IMR-90 (cell line): ENCODE measurements at places on chromosomes 6 and 20. TPM values are rescaled to one million over a fixed set of nuclear protein-coding genes. Genes with fewer than 3 reads are reported as not detected.

DNA sequence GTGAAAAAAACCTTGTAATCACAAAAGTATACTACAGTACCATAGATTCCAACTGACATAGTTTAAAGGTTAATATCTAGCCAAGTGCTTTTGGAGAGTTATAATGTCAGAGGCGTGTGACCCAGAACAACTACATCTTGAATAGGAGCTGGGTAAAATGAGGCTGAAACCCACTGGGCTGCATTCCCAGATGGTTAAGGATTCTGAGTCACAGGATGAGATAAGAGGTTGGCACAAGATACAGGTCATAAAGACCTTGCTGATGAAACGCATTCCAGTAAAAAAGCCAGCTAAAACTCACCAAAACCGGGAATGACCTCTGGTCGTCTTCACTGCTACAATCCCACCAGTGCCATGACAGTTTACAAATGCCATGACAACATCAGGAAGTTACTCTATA lies 22.4 kb upstream of the KIAA0408 start:
- H3K27me3 ChIP-seq: no peaks in the 10 kb centered on the region
- DNase-seq: peak; percentile 68
- peaks cover 4% of the 10 kb centered on the region for H3K4me1 ChIP-seq
- no peak overlapping the region for H3K4me3 ChIP-seq
- H3K36me3 ChIP-seq: no peaks in the 10 kb centered on the region

Gene GSTA2
- not detected in 2 replicates for total RNA-seq

Gene PLCB4
- total RNA-seq: 24.0 and 28.3 TPM in 2 replicates

Gene TSHZ2
- total RNA-seq: under 0.01 TPM in 1 of 2 replicates, not detected in the other

- DNase-seq: peak; percentile 35
- no peak overlapping the region for H3K27ac ChIP-seq
- H3K36me3 ChIP-seq: no peaks in the 10 kb centered on the region
- H3K4me1 ChIP-seq: peaks cover 3% of the 10 kb centered on the region
- H3K27me3 ChIP-seq: no peaks in the 10 kb centered on the region
Measured at GRCh38 chr6:155419161-155419560, 36.5 kb downstream of the NOX3 start.

GRCh38 chr20:20608041-20608440 lies 104.4 kb downstream of the RALGAPA2 start:
- DNase-seq: no peak
- no peaks in the 10 kb centered on the region for H3K36me3 ChIP-seq
- H3K27ac ChIP-seq: no peak overlapping the region
- H3K27me3 ChIP-seq: no peaks in the 10 kb centered on the region
- no peak overlapping the region for H3K4me3 ChIP-seq
- H3K4me1 ChIP-seq: no peaks in the 10 kb centered on the region

DNA sequence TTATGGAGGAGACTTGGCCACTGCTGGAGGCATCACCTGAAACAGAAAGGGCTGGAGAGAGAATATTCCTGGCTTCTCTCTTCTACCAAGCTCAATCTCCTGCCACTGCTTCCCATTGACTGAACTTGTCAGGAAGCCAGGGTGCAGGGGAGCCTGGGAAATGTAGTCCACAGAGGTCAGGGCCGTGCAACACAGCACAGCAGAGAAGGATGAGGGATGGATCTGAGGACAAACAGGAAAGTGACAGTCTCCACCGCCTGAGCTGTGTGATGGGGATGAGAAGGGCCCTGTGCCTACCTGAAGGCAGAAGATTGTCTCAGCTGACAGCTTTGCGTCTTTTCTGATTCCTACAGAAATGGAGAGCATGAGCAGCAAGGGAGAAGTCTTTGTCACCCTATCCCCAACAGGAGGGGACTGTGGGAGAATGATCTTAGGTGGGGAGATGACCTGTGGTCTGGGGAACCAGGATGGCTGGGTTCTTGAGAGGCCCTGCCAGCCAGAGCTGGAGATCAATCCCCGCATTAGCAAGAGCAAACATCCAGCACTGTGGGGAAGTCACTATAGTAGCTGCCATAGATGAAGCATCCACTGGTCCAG lies 114.2 kb downstream of the SNX5 start:
- H3K4me3 ChIP-seq: no peak overlapping the region
- H3K27me3 ChIP-seq: no peaks in the 10 kb centered on the region
- H3K4me1 ChIP-seq: peaks cover 2% of the 10 kb centered on the region
- no peaks in the 10 kb centered on the region for H3K36me3 ChIP-seq
- peak; percentile 44 for DNase-seq
- no peak overlapping the region for H3K27ac ChIP-seq

- no peaks in the 10 kb centered on the region for H3K4me1 ChIP-seq
- H3K4me3 ChIP-seq: no peak overlapping the region
- DNase-seq: no peak
- H3K27ac ChIP-seq: no peak overlapping the region
- no peaks in the 10 kb centered on the region for H3K36me3 ChIP-seq
Measured at GRCh38 chr6:154111025-154111424, 72.0 kb downstream of the OPRM1 start.

Gene TINAG
- not detected in 2 replicates for total RNA-seq

- H3K27ac ChIP-seq: no peak overlapping the region
- DNase-seq: no peak
- no peaks in the 10 kb centered on the region for H3K4me1 ChIP-seq
- no peaks in the 10 kb centered on the region; the same call in 1 of the 2 replicates for H3K36me3 ChIP-seq
Measured at GRCh38 chr6:20835315-20836010, 301.2 kb downstream of the CDKAL1 start.

GRCh38 chr6:155373276-155373675 lies 59.0 kb upstream of the TFB1M start:
- peaks cover 4% of the 10 kb centered on the region; the same call in 1 of the 2 replicates for H3K4me1 ChIP-seq
- H3K4me3 ChIP-seq: no peak overlapping the region
- H3K27ac ChIP-seq: no peak overlapping the region
- peak; percentile 3 for DNase-seq

DNA sequence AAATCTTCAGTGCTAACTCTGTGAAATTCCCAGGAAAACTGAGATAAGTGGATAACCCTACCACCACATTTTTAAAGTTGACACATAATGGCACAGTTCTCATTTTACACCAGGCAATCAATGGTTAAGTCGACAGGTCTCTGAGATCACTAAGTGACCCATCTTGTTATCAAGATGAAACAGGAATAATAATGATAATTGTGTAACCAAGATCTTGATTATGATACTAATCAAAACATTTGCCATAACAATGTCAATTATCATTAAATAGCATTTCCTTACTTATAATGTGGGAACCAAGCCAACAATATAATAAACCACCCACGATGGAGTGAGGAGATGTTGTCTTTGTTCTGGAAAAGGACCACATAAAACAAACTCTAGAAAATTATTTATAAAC lies 541.6 kb downstream of the TFAP2B start:
- no peaks in the 10 kb centered on the region for H3K4me1 ChIP-seq
- no peaks in the 10 kb centered on the region for H3K36me3 ChIP-seq
- H3K27me3 ChIP-seq: no peaks in the 10 kb centered on the region
- no peak for DNase-seq

Gene KCNK15
- total RNA-seq: not detected in 2 replicates

Gene SLC22A2
- total RNA-seq: not detected in 2 replicates

DNA sequence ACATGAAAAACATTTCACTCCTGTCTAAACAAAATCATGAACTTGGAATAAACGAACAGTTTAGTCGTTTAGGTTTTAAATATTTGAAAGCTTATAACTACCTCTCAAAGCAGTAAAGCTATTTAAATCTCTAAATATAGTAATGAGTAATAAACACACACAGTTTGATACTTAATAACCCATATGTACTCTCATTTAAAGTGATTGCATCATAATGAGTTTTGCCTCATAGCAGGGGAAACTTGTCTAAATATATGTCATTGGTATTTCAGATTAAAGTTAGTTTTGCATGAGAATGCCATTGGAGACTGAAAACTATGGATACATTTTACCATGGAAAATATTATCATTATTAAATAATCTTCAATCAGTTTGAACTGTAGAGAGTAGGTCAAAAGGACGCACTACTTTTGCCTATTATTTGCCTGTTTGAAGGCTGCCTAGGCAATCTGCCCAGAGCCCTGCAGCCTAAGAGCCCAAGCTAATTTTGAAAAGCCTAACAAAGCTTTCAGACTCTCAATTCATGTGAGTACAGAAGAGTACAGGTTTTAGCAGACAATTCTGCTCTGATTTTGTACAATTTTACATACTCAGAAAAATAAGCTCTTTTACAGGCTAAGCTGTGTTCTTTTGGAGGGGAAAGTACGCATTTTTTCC lies 632.8 kb downstream of the HACE1 start:
- H3K36me3 ChIP-seq: no peaks in the 10 kb centered on the region
- H3K4me1 ChIP-seq: no peaks in the 10 kb centered on the region
- H3K27me3 ChIP-seq: no peaks in the 10 kb centered on the region
- no peak for DNase-seq

GRCh38 chr6:43200541-43200940 lies 18.5 kb downstream of the CUL9 start:
- H3K4me3 ChIP-seq: no peak overlapping the region
- H3K27ac ChIP-seq: no peak overlapping the region
- no peak for DNase-seq

Gene TNFAIP3
- total RNA-seq: 4.4 and 5.0 TPM in 2 replicates

Gene HLA-A
- total RNA-seq: 76.4 and 94.5 TPM in 2 replicates

DNA sequence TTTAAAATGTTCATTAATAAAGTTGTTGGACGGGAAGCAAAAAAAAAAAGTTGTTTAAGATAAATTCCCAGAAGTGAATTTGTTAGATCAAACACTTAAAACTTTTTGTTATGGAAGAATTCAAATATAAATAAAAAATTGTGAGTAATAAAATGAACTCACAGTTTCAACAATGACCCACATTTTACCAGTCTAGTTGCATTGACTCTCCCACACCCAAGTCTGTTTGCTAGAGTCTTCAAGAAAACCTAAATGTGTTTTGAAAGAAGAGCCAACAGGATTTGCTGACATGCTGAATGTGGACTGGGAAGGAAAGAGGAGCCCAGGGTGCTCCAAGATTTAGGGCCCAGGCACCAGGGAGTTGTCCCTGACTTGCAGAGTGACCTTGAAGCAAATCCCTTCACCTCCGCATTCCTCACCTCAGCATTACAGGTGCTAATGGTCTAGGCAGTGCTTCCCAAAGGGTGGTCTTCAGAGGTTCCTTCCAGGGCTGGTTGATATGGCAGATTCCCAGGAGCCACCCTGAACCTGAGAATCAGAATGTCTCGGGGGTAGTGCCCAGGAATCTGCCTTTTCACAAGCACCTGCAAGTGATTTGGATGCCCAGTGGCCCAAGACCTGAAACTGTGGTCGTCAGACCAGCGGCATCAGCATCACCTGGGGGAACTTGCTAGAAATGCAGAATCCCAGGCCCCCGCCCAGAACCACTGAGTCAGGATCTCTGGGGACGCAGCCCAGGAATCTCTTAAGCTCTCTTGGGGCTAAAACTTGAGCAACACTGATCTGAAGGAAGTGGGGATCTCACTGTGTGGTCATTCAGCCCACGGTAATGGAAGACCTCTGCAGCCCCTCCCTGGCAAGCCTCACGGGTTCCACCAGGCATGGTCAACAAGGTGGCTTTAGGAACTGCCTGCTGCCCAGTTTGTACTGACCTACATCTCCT lies 31.1 kb downstream of the POFUT1 start:
- peaks cover 4% of the 10 kb centered on the region; the same call in 1 of the 2 replicates for H3K4me1 ChIP-seq
- no peak overlapping the region for H3K27ac ChIP-seq
- peaks cover 19% of the 10 kb centered on the region for H3K36me3 ChIP-seq
- no peaks in the 10 kb centered on the region for H3K27me3 ChIP-seq

Gene TSPYL4
- total RNA-seq: 22.0 and 23.1 TPM in 2 replicates

DNA sequence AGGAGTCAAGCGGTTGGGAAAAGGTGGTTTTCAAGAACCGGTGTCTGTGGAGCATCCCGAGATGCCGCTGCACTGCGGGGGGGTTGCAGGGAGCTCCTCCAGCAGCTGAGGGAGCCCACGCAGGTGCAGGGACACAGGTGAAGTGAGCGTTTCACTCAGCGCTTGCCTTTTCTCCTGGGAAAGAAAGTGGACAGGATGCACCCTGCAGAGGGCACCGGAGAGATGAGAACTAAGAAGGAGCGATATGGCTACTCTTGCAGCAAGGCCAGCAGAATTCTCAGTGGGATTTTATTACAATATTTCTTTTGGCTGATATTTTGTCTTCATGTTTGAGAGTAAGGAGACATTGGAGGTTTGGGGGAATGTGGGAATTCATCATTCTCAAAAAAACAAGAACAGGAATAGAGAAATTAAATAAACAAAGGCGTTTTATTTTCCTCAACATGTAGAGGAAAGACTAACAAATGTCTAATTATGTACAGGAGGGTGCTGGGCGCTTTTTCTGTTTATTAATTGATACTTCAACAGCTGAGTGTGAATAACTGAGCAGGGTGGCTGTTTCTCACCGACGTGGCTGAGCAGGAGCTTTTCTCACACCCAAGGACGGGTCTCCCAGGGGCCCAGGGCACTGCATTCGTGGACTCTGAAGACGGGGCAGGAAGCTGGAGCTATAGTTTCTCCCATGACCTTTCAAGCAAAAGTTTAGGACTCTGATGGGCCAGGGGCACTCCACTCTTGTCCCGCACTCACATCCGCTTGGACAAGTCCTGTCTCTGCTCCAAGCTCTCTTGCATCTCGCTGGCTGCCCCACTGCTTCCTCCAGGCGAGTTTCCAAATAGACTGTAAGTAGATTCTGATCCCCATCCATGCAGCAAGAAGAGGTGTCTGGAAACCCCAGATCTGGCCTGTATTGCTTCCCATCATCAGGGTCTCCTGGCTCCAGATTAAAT lies 176.1 kb downstream of the SMOC2 start:
- no peak overlapping the region for H3K27ac ChIP-seq
- DNase-seq: no peak
- no peaks in the 10 kb centered on the region for H3K36me3 ChIP-seq

DNA sequence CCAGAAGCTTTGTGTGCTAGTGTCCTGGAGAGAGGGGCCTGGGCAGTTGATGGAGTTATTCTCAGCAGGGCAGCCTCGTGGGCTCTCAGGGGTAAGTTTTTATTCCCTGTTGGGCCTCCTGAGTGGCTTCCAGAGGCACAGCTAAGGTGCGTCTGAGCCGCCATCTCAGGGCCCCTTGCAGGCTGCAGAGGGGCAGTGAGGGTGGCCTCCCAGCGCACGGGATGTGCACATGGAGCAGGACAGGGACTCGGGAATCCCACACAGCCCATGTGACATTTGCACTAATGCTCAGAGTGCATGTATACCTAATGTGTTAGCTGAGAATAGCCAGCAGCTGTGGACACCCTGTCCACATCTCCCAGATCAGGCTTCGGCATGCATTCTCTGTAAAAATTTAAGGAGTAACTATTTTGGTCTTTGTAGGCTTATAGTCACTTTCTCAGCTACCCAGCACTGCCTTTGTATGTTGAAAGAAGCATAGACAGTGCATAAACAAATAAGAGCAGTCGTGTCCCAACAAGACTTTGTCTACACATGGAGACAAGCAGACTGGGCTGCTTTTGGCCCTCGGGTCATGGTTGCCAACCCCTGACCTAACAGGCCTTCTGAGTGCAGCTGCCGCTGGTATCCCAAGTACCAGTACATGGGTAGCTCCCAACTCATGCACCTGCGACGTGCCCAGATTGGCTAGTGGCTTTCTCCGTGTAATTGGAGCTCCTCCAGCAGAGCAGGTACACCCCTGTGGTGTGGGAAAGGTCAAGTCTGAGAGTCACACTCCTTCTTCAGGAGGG lies 18.6 kb upstream of the CST9L start:
- DNase-seq: no peak
- H3K4me1 ChIP-seq: no peaks in the 10 kb centered on the region
- peaks cover 2% of the 10 kb centered on the region for H3K27me3 ChIP-seq
- no peak overlapping the region for H3K27ac ChIP-seq

Gene C20orf144
- under 0.01 TPM in 2 replicates for total RNA-seq

Gene ARFGAP1
- total RNA-seq: 54.7 and 59.1 TPM in 2 replicates

GRCh38 chr20:5222919-5223634 lies 93.7 kb downstream of the PROKR2 start:
- no peaks in the 10 kb centered on the region for H3K4me1 ChIP-seq
- 0 out of 2 replicates have a peak, but pooled peaks cover 1% of the 10 kb centered on the region for H3K36me3 ChIP-seq
- no peak overlapping the region for H3K27ac ChIP-seq
- H3K27me3 ChIP-seq: no peaks in the 10 kb centered on the region; the same call in 1 of the 2 replicates
- DNase-seq: peak; percentile 69

Gene ZNF334
- total RNA-seq: 1.1 and 1.4 TPM in 2 replicates
